Stimulated activated CD4-positive, alpha-beta T cell treated with anti-CD3 and anti-CD28 coated beads, Interleukin-4, amount 100 ng/mL, for 48 hours (primary cell): ENCODE measurements at places on chromosomes 3 and 15.

DNA sequence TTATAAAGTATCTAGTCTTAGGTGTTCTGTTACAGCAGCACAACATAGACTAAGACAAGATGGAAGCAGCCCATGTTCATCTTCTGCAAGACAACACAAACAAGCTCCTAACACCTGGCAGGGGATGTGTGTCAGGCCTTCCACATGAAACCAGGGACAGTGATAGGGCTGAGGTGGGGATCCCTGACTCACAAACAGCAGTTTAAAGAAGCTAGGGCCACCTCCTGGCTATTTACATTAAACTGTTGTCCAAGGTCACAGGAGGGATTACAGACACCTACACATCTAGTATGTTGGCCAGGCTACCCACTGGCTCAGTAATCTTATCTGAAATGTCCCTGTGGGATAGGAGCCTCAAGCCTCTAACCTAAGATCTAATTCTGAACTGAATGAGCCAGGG lies 211.3 kb downstream of the MINAR1 start:
- DNase-seq = no peak

DNA sequence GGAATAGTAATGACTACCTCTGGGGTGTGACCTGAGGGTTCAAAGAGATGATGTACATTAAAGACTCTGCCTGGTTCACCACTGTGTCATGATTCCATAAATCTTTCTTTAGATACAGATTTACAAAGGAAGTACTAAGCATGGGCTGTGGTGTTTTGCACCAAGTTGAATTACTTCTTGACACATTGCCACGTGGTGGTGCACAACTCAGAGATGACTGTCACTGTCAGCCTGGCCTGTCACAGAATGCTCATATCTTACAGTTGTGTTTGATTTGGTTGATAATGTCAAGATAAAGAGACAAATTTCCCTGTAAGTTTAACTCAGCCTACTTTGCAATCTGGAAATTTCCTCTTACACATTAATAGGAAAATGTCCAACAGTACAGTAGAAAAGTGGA lies 3.2 kb downstream of the CTDSPL start:
- DNase-seq = no peak

GRCh38 chr3:135348690-135349089 lies 553.6 kb downstream of the EPHB1 start:
- no peak for DNase-seq

- DNase-seq = no peak
Measured at GRCh38 chr15:90701048-90701447, 16.1 kb upstream of the BLM start.

- DNase-seq = no peak
Measured at GRCh38 chr3:31288224-31288623, 244.5 kb upstream of the STT3B start.

- DNase-seq = no peak
Measured at GRCh38 chr3:151144760-151145159, 58.3 kb downstream of the GPR171 start.
